HepG2 (cell line): ENCODE measurements at places on chromosomes 6 and 20.

DNA sequence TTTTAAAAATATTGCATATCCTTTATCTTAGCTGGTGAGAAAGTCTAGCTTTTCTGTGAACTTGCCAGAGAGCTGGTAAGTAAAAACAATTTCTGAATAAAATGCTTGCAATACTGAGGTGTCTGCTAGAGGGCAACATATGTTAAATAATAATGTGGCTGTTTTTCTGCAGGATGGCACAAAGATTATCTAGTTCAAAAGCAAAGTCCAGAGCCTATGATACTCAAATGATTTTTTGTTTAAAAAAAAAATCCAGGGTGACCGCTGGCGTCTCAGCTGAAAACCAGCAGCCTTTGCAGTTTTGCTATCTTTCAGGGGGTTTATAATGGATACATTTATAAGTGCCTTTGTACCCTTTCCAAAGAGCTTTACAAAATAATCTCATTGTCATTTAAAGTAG, 194.9 kb downstream of the PHACTR1 start:
- peak; percentile 18 for DNase-seq

DNA sequence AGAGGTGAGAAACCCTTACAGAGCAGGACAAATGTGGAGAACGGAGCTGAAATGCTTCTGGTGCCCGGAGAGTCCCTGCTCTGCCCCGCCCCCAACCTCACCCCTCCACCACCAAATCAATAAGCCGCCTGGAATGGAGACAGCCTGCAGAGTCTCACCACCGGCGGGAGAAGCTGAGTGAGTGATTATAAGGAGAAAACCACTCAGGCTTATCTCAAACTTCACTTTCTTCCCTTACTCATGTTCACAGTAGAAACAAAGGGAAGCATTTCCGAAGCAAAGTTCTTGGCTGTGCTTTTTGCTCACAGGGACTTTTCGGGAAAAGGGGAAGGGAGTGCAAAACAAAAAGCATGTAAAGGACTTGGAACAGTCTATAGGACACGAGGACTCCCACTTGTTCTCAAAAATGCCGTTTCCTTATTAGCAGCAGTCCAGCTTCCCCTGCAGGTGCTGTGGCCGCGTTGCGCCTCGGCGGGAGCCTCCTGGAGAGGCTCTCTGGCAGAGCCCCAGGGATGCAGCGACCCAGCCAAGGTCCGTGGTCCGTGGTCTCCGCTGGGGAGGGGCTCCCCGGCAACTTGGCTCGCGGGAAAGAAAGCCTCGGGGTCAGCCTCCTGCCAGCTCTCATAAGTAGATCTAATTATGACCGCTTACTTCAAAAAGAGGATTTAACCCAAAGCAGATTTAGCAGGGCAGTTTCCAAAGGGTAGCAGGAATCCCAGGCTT, 64.8 kb upstream of the TMEM30A start:
- DNase-seq, result no peak

- DNase-seq, result no peak
Measured at GRCh38 chr6:117206944-117207687, 58.2 kb upstream of the VGLL2 start.

DNA sequence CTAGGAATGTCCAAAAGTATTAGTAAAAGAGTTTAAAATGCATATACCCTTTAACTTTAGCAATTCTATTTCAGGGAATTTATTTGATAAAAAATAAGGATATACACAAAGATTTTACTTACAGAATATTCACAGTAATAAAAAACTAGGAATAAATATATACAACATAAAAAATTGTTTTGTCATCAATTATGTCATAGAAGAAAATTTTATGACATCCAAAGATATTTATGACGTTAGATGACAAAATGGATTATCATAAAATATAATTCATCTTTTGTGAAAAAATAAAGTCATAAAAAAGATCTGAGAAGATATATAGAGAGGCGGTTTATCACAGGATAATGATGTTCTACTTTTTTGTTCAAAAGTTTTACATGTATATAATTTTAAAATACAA, 32.0 kb upstream of the TCF21 start:
- no peak for DNase-seq

DNA sequence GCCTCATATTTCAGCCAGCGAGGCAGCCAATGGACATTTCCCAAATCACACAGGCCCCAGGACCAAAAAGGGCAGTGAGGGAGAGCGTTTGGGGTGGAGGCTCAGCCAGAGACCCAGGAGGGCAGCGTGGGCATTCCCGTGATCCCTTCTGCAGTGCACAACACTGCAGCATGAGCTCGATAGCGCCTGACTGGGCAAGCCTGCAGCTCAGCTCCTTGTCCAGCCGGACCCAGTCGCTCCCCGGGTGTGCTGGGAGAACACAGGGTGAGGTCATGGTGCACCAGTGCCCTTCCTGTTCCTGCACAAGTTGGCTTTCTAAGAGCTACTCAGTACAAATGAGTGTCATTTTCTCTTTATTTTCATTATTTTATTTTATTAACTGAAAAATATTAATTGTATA, 5.9 kb downstream of the TTLL2 start:
- no peak for DNase-seq
